Occipital lobe (tissue), 3 donors: ENCODE measurements at places on chromosomes 1 and 21. TPM values are rescaled to one million over a fixed set of nuclear protein-coding genes. Genes with fewer than 3 reads are reported as not detected.

DNA sequence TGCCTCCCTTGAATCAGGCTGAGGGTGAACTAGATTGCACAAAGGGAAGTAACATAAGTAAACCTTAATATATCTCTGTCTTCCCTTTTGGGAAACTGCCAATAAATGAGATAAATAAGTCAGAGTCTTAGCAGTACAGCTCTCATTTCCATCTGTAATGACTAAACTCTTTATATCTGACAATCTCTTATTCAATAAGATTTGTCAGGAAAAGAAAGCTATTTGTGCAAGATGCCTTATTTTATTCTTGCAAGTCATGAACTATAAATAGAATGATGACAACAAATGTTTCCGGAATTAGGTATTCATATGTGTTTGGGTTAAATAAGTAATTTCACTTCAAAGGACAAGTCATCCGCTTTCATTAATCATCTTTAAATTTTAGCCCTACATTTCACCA is 229.2 kb downstream of the PTGER3 start:
- DNase-seq: no peak

DNA sequence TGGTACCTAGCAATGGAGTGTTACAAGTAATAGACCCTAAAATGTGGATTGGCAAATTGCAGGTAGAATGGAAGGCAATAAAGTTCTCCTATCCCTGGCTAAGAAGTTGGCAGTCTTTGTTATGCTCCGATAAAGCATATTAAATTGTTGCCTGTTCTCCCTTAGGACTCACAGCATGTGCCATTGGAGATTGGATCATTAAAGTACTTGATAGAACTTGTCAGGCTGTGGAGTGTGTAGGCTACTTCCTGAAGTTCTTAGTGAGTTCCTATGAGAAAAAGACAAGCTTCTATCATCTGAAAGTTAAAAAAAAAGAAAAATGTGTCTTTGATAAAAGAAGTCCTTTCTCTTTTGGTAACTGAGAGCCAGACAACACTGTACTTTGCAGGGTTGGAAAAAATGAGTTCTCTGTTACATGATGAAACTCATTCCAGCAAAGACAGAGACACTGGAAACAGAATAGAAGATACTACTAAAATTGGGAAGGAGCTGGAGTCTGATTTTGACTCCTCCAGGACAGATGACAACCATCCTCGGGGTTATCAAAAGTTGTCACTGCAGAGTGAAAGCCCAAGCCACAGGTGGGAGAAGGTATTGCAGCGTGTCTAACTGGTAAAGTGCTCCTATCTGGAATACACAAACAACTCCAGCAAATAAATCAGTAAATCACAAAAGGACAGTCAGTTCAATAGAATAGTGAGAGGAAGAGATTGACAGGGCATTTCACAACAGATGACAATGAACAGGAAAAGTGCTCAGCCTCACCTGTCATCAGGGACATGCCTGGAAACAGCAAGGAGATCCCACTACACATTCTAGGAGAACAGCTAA is 87.5 kb upstream of the WDR26 start:
- no peak for DNase-seq

The FOXD2 gene
- total RNA-seq: 0.31 TPM

DNA sequence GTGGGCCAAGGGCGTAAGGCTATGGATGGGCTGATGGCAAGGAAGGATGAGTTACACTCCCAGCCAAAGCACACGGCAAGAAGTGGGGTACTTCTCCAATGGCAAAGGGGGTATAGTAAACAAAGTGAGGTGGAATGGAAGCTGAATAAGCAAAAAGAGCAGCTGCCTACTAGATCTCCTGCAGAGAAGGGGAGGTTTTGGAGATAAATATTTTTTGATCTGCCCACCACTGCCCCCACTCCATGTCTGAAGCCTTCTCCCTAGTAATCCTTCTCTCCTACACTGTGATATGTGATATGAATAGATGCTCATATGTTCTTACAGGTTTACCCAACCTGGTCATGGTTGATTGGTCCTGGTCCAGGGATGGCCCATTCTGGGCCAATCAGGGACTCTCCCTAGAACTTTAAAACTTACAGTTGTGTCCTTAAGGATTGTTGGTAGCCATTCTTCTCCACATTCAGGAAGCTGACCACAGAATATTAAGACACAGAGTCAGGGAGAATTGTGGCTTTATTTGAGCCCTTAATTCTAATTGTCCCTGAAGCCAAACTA is 436.8 kb downstream of the OMA1 start:
- DNase-seq: no peak

The PPFIA4 gene
- total RNA-seq: 11.1 TPM
